Muscle of leg (tissue), 16 donors: ENCODE measurements at places on chromosomes 7 and 10. TPM values are rescaled to one million over a fixed set of nuclear protein-coding genes. Genes with fewer than 3 reads are reported as not detected.

Gene OR6B1
- not detected for total RNA-seq

Gene PRSS37
- not detected for total RNA-seq

GRCh38 chr10:78755063-78755701, 313.6 kb upstream of the ZMIZ1 start:
- H3K4me3 ChIP-seq, result no peak overlapping the region
- no peaks in the 10 kb centered on the region for H3K36me3 ChIP-seq
- DNase-seq, result peak; percentile 61
- H3K4me1 ChIP-seq, result peaks cover 30% of the 10 kb centered on the region

DNA sequence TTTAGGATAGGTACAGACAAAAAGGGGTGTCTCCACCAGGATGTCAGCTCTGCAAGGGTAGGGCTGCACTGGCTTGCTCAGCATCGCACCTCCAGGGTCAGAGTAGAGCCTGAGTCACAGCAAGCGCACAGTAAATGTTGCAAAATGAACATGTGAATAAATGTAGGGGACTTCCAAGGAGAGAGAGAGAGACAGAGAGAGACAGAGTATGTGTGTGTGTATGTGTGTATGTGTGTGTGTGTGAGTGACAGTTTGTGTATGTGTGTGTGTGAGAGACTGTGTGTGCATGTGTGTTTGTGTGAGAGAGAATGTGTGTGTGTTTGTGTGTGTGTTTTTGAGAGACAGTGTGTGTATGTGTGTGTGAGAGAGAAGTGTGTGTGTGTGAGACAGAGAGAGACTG, 163.3 kb downstream of the RPS24 start:
- no peaks in the 10 kb centered on the region for H3K36me3 ChIP-seq
- H3K27ac ChIP-seq, result no peak overlapping the region
- no peak overlapping the region for H3K4me3 ChIP-seq
- peaks cover 3% of the 10 kb centered on the region for H3K4me1 ChIP-seq

DNA sequence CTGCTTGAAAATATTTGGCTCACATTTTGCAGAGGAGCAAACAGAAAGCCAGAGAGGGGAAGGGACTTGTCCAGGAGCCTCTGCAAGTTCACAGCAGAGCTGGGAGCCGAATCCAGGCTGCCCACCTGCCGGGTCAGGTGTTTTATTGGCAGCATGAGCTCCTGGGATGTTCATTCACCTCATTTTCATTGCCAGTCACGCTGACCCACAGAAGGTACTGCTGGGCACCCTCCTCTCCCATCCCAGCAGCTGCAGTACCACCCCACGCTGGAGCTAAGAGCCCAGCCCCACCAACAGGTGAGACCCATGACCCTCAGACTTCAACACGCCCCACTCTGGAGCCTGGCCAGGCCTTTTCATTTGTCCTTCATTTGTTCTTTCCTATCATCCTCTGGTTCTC, 102.7 kb downstream of the GRID1 start:
- H3K4me1 ChIP-seq, result peaks cover 9% of the 10 kb centered on the region
- no peaks in the 10 kb centered on the region for H3K36me3 ChIP-seq

DNA sequence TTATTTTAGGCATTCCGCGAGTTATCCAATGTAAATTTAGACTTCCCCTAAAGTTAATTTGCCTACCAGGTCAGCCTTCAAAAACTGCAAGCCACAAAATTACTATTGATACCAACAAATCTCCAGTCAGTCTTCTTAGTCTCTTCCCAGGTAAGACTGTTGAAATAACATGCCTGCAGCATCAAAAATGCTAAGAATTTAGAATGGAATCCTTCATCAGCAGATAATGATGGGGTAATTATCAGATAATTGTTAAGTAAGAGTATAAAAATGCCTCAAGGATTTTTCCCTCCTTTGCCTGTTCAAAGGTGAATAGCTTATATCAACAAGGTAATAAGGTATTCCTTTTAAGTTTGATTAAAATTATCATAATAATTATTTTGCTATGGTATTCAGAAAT, 228.5 kb downstream of the BBS9 start:
- H3K36me3 ChIP-seq, result no peaks in the 10 kb centered on the region
- H3K27me3 ChIP-seq, result no peaks in the 10 kb centered on the region

Gene ZNF727
- total RNA-seq, result 0.44 TPM

Gene MRLN
- total RNA-seq, result 254 TPM

DNA sequence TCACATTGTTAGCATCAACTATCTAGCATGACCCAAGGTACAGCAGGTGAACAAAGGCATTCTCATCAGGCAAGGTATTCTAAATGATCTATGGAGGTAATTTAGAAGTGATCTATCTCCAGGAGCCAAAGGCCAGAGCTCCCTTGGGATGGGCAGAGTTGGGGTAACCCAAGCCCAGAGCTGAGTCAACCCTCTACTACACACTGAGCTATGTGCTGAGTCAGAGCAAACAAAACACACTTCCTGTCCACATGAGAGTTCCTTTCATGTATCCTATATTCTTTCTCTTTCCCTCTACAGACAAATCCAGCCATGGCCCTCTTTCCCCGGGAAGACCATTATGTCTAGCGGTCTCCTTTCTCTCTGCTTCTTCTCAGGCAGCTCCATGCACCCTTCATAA, 68.2 kb upstream of the AGK start:
- no peaks in the 10 kb centered on the region for H3K4me1 ChIP-seq
- H3K36me3 ChIP-seq, result no peaks in the 10 kb centered on the region
- no peak overlapping the region for H3K27ac ChIP-seq
- no peaks in the 10 kb centered on the region for H3K27me3 ChIP-seq
- H3K4me3 ChIP-seq, result no peak overlapping the region

Gene LRRD1
- 0.31 TPM for total RNA-seq

DNA sequence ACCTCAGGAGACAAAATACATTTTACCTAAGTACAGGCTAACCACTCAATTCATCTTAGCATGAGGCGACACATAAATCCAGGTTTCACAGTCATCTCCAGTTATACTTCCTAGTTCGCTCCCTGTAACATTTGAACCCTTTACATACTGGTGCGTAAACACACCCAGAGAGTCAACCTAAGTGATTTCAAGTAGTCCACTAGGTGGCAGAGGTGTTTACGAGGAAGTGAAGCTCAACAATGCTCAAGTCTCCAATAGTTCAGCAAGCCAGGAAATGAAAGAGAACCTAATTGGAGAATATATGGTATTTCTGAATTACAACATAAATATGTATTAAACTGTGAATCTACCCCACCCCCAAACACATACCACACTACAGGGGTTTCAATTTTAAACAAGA, 76.3 kb upstream of the ABCB5 start:
- H3K27ac ChIP-seq, result no peak overlapping the region
- no peaks in the 10 kb centered on the region for H3K4me1 ChIP-seq
- H3K36me3 ChIP-seq, result no peaks in the 10 kb centered on the region
- H3K4me3 ChIP-seq, result no peak overlapping the region
- no peaks in the 10 kb centered on the region for H3K27me3 ChIP-seq

GRCh38 chr7:20114468-20114867, 102.7 kb downstream of the MACC1 start:
- no peak overlapping the region for H3K4me3 ChIP-seq
- H3K27ac ChIP-seq, result no peak overlapping the region

- H3K27me3 ChIP-seq, result no peaks in the 10 kb centered on the region
- peak; percentile 38 for DNase-seq
- H3K27ac ChIP-seq, result no peak overlapping the region
Observed at GRCh38 chr7:33757563-33758165, 147.7 kb upstream of the BMPER start.

GRCh38 chr7:12127455-12127854, 83.6 kb upstream of the TMEM106B start:
- H3K27me3 ChIP-seq, result no peaks in the 10 kb centered on the region
- no peak overlapping the region for H3K4me3 ChIP-seq
- H3K4me1 ChIP-seq, result no peaks in the 10 kb centered on the region
- H3K27ac ChIP-seq, result no peak overlapping the region
- DNase-seq, result no peak

DNA sequence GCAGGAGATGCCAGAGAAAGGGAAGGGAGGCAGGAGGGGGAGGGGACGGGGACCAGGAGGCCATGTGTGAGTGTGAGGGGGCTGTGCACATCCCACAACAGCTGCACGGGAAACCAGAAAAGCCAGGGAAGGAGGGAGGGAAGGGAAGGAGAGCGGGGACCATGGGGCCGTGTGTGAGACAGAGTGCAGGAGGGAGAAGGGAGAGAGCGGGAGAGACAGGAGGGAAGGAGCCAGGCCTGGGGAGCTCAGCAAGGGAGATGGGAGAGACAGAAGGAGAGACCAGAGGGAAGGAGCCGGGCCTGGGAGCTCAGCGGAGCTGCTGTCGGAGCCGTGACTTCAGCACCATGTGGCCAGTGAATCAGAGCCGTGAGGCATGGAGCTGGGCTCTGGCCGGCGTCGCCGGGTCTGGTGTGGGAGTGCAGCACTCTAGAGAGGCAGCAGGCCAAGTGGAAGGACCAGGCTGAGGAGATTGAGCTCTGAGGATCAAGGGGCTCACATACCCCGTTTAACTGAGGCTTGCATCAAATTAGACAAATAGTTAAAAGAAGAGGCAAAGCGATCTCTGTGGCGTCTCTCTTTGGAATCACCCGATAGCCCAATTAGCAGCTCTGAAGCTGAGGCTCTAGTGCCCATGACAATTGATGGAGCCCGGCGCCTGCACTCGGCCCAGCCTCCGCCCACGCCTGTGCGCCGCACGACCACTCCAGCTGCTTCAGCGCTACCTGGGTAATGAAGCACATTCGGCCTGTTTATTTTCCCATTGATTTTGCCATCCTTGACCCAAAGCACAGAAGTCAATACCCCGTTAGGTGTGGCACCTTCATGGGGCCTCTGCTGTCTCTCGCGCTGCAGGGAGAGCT, 150.4 kb downstream of the MAD1L1 start:
- no peaks in the 10 kb centered on the region for H3K27me3 ChIP-seq
- DNase-seq, result peak; percentile 81
- H3K36me3 ChIP-seq, result peaks cover 9% of the 10 kb centered on the region
- peak overlapping the region; percentile 62 for H3K27ac ChIP-seq
- no peak overlapping the region for H3K4me3 ChIP-seq
